GM19239 (cell line): ENCODE measurements at places on chromosomes 7 and 10.

DNA sequence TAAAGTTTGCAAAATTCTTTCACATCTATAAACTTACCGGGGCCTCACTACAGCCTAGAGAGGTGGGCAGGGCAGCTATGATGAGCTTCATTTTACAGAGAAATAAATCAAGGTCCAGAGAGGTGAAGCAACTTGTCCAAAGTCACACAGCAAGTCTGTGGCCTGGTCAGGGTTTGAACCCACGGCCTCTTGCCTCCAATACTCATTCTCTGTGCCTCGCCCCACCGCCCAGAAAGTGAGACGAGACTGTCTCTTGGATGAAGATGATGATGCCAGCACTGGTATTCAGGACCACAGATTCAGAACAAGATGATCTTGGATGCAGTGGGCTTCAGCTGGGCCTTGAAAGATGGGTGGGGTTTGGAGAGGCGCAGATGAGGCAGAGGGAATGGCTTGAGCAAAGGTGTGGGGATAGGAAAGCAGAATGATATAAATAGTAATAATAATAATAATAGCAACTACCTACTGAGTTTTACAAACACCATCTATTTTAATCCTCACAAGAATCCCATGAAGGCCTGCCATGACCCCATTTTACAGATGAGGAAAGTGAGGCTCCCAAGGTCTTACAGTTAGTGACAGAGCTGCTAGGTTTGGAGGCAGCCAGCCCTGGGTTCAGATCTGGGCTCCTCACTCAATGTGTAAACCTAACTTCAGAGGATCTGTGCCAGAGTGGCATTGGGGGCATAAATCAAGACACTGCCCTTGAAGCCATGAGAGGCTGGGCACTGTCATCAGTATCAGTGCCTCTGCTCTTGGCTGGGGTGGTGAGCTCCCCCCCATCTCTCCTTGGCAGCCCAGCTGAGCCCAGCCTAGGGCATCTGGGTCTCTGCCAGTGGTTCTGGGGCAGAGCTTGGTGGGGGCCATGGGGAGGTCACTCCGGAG is 70.0 kb downstream of the NEURL1 start:
- DNase-seq, result no peak

GRCh38 chr7:71019706-71020105 is 112.2 kb upstream of the GALNT17 start:
- no peak for DNase-seq

DNA sequence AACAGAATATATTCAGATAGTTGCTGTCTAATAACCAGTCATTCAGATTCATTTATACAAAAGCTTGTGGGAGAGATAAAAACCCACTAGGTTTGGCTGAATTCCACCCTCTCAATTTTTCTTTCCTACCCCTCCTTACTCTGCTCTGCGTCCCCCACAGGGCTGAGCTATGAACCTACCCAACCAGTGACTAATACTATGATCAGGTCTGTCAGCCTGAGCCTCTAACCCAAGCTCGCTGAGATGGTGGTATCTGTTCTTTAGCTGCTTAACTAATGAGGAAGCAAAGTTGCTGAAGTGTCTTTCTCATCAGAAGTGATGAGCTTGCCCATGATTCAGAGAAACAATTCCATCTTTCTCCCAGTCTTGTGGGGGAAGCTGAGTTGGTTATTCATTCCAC is 248.7 kb upstream of the GPR26 start:
- no peak for DNase-seq

GRCh38 chr10:77350134-77350533 is 287.5 kb downstream of the KCNMA1 start:
- DNase-seq, result no peak

GRCh38 chr7:103773726-103774125 is 215.7 kb downstream of the RELN start:
- no peak for DNase-seq

DNA sequence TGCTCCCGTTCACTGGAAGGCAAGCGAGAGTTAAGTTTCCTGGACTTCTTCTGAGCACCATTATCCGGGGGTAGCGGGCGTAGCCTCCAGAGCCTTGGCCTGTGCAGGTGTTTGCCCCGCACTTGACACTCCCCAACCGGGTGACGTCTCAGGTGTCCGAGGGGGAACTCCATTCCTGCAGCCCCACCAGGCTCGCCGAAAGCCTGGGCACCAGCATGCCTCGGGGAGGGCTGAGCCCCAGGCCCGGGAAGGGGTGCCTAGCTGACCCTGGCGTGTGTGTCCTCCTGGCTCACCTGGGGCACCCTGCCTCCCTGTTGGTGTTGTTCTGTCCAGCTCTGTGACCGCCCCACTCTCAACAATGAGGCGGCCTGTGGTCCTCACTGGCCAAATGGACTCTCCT is 109.4 kb upstream of the GPR26 start:
- no peak for DNase-seq

GRCh38 chr7:94509887-94510581 is 425 bp downstream of the CASD1 start:
- peak; percentile 75 for DNase-seq

DNA sequence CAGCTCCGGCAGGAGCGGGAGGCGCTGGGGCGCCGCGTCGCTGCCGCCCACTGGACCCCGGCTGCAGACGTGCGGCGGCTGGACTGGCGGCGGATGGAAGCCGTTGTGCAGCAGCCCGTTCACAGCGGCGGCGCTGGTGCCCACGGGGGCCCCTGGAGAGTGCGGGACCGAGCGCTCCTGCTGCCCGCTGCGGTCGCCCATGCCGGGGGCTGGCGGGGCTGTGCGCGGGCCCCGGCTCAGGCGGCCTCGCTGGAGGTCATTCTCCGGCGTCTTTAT is 413 bp downstream of the PANK1 start:
- no peak for DNase-seq

GRCh38 chr10:21820952-21821351 is 182.6 kb downstream of the DNAJC1 start:
- no peak for DNase-seq

DNA sequence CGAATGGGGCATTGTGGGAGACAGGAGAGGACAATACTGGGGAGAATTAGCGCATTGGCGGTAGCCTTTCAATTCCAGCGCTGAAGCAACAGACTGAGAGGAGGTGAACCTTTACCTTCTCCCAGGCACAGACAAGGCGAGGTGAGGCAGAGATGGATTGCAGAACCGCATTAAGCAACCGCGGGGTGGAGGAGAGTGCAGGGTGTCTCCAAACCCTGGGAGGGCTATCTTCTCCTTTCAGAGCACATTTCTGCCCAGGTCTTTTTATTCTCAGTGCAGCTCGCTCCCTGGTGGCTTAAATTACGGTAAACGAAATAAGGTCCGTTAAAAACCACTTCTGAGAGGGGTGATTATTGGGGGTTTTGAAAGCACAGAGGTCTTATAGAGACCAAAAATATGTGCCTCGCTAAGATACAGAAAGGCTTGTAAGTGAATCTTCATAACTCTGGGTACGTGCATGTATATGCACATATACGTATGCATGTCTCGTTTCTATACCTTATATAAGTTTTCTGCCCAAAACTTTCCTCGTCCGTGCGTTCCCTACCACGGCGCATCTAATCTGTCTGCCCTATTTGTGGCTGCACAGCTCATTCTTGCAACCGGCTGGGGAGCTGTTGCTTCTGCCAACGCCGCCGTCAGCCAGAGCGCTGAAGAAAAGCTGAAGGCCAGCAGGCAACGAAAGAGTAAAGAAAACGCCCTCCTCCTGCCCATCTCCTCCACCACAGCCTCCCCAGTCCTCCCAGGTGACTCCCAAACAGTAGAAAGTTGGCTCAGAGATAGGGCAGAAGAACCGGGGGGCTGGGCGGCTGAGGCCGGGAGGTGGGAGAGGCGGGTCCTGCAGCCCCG is 895 bp upstream of the ZNF804B start:
- no peak for DNase-seq

DNA sequence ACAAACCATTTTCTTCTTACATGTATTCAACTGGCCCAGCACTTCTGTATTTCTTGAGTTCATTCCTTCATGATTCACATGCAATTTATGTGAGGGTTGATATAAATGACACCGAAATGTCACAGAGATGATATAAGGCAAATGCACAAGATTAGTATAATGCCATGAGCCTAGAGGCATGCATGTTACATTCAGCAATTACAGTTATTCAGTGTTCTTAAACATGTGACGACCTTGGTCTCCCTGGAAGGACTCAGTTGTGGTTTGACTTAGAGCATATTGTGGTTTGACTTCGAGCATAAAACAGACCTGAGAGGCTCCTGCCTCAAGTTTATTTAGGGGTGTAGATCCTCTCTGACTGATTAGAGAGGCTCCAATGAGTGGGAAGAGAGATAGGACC is 752.1 kb upstream of the POM121L12 start:
- no peak for DNase-seq
